ENCODE measurements at places on chromosomes 6 and 20.

DNA sequence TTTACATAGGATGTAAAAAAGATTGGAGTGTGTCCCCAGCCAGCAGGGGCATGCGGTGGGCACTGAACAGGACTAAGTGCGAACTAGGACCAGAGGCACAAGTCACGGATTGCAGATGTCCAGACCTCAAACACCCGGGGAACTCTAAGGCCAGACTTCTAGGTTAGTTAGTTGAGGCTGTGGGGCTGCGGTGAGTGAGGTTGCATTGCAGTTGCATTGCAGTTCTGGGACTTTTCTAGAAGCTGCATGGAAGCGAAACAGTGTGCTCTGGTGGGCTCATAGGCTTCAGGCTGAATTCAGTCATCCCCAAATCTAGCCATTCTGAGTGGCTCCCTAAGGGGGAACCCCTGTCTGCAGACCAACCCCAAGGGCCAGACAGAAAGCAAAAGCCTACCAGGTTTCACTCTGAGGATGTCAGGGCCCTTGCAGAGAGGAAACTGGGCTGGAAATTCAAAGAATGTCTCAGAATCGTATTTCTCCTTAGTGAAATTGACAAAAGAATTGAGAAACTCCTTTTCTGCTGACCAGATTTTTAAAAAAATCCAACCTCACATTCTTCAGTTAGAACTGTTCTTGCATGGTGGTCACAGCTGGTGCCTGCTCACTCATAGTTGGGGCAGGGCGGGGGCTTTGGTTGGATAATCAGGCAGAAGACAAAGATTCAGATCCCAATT, 182.8 kb downstream of the ZDHHC14 start:
- DNase-seq = peak; percentile 1

- no peak for DNase-seq
These were observed 60.8 kb downstream of the ECT2L start for GRCh38 chr6:138856654-138857053.

DNA sequence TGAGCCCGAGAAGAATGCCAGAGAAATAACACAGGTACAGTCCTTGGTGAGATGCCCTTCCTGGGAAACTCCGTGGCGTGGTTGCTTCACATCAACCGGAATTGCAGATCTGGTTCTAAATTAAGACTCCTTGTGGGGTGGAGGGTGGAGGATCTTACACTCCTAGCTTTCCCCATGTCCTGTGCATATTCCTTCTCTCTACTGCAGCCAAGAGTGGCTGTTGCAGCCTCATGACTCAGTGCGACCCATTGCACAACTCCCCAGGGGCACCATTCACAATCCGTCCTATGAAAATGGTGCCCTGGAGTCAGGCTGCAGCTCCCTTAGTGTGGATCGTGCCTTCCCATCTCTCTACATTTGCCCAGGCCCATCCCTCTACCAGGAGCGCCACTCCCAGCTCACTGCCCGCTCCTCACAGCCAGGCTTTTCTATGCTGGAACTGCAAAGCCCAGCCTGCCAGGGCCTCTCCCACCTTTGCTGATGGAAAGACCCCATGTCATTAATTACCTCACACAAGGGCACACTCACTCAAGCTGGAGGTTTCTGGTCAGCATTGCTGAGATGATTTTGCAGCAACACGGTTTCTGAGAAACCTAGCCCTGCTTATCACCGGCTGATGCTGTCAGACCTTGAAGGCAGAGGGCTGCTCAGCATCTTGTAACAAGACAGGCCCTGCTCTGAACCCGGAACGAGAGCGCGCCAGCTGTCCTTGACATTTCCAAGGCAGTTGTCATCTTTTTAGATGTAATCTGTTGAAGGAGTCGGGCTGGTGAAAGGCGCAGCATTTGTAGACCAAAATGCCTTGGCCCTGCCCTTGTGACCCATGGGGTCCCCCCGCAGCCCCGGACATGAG, 39.7 kb downstream of the SIRPA start:
- peak; percentile 68 for DNase-seq

DNA sequence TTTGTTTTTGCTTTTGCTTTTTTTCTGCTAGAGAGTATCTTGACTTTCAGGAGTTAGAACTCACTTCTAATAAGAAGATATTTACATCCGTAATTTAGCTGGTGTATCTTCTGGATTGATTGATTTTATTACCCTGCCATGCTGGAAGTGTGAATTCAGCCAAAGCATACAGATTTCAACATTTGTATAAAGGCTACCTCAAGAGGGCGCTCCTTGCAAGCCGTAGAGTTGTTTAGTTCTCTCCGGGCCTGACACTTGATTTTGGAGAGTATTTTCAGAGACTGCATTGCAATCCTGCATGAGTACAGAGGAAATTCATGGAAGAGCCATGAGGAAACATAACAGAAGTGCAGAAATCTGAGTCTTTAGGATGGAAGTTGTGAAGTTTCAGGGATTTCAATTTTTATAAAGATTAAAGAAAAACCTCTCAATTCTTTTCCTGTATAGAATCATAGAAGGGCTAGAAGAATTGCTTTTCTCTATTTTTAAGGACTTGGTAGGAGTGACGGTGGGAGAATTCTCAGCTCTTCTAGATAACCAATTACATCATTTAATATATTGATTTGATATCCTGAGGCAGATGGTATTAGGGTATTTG, 66.7 kb upstream of the TIAM2 start:
- peak; percentile 56 for DNase-seq

GRCh38 chr6:14965424-14966075, 280.3 kb upstream of the JARID2 start:
- DNase-seq = no peak

- no peak for DNase-seq
These were observed 67.3 kb downstream of the DACT2 start for GRCh38 chr6:168252267-168252666.

DNA sequence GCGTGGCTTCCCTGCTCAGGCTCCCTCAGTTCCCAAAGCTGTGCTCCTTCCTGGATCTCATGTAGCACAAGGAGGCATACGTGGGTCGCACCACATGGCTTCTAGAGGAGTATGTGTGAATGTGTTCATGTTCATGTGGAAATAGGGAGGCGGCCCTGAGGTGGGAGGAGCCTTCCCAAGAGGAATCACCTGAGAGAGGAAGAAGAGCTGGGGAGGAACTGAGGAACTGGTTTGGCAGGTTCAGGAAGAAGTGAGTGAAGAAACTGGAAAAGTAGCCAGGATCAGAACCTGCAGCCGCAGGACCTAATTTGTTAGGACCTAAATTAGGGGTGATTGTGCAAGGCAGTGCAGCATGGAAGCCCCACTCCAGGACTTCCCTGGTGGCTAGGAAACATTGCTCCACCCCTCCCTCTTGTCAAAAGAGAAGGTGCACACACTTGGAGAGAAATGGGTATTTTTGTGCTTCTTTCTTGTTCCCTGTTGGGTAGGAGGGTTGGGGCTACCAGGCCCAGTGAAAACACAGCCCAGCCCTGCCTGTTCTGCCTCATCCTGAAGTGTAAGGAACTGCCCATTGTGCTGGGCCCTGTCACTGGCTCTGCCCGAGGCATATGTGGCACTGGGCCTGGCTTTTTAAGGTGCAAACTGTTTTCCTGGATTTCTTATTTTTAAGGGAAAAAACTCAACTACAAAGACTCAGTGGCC, 20.7 kb downstream of the SYNJ2 start:
- DNase-seq = no peak

DNA sequence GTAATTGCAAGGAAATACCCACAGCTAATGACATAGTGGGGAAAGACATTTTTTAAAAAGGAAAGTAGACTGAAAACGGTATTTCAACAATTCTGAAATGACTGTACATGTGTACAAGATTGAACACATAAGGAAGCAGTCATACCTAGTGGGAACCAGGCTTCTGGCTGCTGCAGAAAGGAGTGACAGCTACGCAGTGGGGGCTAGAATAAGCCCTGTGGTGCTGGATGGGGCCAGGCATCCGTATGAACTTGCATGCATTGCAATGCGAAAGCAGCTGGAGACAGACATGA, 54.9 kb upstream of the GPR31 start:
- DNase-seq = no peak

DNA sequence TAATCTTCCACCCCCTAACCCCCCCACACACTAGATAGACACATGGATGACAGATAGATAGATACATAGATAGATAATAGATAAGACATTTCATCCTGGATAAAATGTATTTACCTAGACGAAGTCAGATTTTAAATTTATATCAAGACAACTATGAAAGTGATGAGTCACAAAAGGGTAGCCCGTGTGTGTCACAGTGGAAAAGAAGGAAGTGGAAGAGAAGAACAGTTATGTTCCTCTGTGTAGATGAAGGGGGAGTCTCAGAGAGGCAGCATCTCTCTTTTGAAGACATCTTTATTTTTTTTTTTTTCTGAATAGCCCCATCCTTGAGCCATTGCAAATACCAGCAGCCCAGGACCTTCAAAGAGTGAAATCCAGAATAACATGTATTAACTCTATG, 121.7 kb upstream of the VGLL2 start:
- no peak for DNase-seq

GRCh38 chr20:36330091-36330490, 24.0 kb downstream of the DLGAP4 start:
- no peak for DNase-seq

- no peak for DNase-seq
These were observed 57.9 kb downstream of the VEGFA start for GRCh38 chr6:43827898-43828297.

- DNase-seq = no peak
These were observed 490 bp downstream of the JAG1 start for GRCh38 chr20:10673176-10673841.

DNA sequence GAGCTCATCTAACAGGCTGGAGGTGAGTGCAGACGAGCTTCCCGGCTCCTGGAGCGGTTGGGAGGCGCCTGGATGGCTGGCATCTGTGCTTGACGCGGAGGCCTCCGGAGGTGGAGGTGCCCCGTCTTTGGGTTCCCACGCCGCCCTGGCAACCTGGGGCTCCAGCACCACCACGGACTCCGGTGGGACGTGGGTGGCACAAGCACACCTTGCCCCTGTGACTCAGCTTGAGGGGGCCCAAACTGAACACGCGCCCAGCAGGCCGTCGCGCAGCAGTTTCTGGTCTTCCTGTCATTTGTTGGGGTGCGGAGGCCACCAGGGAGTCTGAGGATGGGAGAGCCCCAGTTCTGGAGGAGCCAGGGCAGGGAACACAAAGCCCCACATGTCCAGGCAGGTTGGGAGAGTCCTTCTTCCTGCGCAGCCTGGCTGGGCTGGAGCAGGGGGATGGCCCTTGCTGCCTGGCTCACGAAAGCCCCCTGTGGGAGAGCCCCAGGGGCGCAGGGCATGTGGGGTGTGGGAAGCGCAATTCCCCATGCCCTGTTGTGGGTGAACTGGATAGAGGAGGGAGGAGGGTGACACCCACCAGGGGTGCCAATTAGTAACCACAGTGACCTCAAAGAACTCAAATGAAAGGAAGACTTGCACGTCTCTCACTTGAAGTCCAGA, 1378.6 kb upstream of the DEFB115 start:
- DNase-seq = no peak

- DNase-seq = no peak
These were observed 82.3 kb downstream of the SYNE1 start for GRCh38 chr6:152554851-152555250.

DNA sequence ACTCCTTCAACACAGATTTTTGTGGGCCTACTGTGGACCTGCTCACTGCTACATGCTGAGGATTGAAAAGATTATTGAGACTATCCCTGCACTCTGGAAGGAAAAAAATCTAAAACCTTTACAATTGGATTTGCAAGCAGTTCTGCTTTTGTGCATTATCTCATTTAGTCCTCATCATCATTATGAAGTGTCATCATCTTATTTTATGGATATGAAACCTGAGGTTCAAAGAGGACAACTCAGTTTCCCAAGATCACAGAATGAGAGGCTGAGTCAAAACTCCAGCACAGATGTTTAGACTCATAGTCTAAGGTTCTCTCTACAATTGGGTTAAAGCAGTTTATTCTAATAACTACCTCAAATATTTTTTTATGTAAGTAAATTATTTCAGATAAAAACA, 160.2 kb upstream of the MARCKS start:
- DNase-seq = no peak

GRCh38 chr6:109373762-109374161, 8.5 kb downstream of the CD164 start:
- DNase-seq = no peak

DNA sequence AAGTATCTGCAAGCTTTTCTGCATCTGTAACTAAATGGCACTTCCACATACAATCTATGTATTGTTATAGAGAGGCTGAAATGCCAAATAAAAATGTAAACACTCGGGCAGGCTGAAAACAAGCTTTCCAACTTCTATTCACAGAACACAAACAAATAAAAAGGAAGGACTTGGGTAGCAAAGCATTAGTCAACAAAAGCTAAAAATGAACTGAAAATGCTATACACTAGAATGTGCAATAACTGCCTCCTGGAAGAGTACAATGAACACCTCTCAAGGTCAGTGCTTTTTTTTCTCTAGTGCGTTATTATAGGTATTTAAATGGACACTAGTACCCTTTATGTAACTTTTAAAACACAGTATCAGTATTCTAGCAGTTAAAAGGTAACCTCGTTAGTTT, 31.4 kb downstream of the STK38 start:
- DNase-seq = no peak

GRCh38 chr6:107616775-107617174, 126.9 kb downstream of the SOBP start:
- no peak for DNase-seq

DNA sequence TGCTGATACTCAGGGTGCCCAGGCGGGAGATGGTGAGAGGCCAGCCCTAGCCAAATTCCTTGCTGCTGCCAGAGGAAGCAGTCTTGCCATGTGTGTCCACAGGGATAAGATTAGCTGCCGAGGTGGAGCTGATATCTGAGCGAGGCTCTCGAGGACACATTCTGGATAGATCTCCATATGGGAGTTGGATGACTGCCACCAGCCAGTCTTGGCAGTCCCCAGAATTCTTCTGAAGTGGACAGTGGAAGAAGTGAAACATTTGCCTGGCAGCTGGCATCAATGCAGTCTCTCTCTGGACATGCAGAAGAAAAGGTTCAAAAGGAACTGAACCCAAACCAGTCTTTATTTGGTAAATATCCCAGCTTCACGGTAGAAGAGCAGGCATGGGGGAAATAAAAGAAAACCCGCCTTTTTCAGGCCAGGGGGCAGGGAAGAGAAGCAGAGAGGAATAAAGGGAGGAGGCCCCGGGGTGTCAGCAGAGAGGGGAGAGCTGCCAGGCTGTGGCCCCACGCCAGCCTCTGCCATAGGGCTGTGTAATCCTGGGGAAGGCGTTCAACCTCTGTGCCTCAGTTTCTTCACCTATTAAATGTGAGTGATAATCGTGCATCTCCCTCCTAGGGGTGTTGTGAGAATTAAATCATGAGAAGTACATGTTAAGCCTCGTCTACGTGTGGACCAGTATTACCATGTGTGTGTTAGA, 3.7 kb upstream of the FUCA2 start:
- DNase-seq = no peak

DNA sequence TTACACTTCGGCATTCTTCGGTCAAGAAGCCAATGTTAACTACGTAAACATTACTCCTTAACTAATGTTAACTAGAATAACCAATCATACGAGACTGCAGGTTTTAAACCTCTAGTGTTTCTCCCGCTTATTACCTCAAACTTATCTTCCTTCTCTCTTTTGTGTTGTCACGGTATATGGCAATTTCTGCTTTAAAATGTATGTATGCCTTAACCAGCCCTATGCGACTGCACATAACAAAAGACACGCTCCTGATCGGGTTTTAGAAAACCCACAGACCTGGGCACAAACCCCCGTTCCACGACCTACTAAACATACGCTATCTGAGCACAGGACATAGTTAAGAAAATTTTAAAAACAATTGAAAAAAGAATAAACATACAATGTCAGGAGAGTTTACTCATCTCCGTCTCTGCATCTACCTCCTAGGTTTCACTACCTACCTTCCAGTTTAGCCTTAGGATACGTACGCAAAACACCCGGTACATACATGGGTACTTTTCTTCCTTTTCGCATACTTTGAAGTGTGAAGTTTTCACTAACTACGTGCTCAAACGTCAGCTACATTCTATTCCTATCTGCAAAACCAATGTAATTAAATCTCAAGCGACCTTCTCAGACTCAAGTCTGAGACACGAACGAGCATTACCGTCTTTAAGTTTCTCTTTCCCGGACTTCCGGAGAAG, 1.1 kb downstream of the CD164 start:
- DNase-seq = no peak
